ENCODE measurements at places on chromosomes 11 and 22. TPM values are rescaled to one million over a fixed set of nuclear protein-coding genes. Genes with fewer than 3 reads are reported as not detected.

OR8A1 gene
- not detected for total RNA-seq

DENND5A gene
- 68.5 TPM for total RNA-seq

SAC3D1 gene
- 20.1 TPM for total RNA-seq

OR6T1 gene
- not detected for total RNA-seq

PATE4 gene
- total RNA-seq = not detected

ZNF214 gene
- not detected for total RNA-seq
